Activated CD4-positive, CD25-positive, alpha-beta regulatory T cell treated with anti-CD3 and anti-CD28 coated beads, Interleukin-2, amount 50 U/mL, for 24 hours (primary cell): ENCODE measurements at places on chromosomes 3 and 15.

DNA sequence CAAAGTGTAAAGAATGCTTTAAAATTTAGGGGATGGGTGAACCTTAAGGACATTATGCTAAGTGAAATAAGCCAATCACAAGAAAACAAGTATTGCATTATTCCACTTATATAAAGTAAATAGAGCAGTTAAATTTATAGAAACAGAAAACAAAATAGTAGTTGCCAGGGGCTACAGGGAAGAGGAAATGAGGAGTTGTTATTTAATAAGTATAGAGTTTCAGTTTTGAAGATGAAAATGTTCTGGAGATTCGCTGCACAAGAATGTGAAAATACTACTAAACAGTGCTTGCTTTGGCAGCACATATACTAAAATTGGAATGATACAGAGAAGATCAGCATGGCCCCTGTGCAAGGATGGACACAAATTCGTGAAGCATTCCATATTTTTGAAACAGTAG lies 32.0 kb downstream of the DNAH12 start:
- no peak for ATAC-seq

DNA sequence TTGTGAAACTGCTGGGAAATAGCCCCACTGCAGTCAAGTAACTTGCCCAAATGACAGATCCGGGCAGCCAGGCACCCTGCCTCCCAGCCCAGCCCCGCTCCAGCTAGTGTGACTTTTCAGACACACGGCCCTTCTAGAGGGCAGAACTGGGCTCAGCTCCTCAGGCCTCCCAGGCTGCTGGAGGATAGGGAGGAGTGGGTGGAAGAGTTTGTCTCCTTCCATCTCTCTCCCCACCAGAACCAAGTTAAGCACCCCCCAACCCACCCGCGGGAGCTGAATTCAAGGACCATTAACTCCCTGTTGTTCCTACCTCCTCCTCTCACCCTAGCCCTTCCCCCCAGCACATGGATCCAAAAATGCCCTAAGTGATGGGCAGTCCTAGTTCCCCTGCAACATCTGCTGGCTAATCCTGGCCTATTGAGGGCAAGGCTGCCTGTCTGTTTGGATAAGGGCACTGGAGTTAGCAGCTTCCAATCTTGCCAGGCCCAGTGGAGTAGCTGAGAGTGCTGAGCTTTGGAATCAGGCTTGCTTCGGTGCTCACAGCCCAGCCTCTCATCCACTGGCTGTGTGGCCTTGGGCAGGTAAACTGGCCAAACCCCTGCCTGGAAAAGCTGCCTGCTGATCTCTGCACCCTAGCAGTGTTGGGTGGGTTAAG lies 3.1 kb downstream of the CCDC33 start:
- no peak for ATAC-seq

- no peak for ATAC-seq
Measured at GRCh38 chr15:94042180-94042928, 189.0 kb upstream of the MCTP2 start.

DNA sequence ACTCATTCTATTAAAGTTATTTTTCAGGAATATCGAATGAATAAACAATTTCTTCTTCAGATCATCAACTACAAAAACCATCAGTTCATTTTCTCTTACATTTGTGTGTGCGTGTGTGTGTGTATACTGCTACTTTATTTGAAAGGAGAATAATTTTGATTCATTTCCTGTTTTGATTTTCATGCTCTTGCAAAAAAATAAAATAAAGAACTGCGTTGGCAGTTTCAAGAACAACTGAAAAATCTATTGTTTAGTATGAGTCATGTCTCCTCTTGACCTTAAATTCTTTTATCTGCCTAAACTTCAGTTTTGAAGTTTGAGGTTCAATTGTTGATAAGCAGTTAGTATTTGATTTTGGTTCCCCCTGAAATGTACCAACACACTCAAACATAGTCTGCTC lies 540.8 kb downstream of the FGF12 start:
- no peak for ATAC-seq

- ATAC-seq: no peak
Measured at GRCh38 chr3:118960876-118961450, 73.7 kb downstream of the IGSF11 start.

DNA sequence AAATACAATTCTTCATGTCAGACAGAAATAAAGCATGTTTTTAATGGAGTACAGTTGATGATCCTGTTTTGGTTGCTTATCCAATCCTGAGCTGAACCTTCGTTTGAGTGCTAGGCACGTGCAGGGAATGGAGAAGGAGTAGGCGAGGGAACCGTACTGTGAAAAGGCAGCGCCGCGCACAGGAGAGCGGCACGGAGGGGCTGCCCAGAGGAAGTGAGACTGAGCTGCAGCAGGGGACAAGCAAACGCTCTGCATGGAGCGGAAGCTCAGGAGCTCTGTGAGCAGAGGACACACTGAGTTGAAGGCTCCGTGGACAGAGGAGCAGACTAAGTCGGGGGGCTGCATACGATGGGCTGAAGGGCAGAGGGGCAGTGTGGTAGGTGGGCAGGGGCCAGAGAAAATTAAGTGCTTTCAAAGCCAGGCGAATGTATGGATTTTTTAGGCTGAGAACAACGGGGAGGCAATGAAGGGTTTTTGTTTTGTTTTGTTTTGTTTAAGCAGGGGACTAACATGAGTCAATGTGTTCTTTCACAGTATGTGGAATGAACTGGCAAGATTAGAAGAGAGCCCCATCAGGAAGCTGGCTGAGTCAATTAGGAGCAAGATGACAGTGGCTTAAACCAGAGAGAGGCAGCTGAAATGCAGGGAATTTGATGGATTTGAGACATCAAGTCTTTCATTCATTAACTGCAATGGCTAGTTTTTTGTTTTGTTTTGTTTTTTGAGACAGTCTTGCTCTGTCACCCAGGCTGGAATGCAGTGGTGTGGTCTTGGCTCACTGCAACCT lies 23.8 kb upstream of the TM2D3 start:
- no peak for ATAC-seq

- ATAC-seq: no peak
Measured at GRCh38 chr15:87902772-87903426, 353.6 kb downstream of the NTRK3 start.

DNA sequence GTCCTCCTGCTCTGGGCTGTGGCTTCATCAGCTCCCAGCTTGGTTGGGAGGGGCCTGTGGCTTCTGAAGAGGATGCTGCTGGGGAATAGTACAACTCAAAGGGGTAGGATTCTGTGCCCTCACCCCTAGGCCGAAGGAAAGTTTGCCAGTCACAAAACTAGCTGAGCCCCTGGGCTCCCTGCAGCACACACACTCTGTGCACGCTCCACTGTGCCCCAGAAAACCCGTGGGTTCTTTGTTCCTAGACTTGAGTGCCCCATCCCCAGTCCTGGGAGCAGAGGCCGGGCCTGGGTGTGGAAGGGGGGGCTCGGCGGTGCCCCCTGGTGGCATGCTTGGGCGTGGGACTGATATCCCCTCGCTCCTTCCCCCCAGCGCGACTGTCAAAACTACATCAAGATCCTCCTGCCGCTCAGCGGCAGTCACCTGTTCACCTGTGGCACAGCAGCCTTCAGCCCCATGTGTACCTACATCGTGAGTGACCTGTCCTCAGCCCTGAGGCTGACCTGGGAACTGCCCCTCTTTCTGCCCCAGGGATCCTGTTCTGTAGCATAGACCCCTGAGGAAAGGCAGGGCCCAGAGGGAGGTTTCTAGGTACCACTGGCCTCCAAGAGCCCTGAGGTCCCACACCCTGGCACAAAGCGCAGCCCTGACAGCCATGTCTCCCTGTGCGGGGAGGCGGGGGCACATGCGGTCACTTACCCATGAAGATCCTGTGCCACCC lies 14.2 kb downstream of the CIB1 start:
- ATAC-seq: peak; percentile 68

- ATAC-seq: no peak
Measured at GRCh38 chr15:74320352-74321247, 46.8 kb downstream of the CYP11A1 start.

DNA sequence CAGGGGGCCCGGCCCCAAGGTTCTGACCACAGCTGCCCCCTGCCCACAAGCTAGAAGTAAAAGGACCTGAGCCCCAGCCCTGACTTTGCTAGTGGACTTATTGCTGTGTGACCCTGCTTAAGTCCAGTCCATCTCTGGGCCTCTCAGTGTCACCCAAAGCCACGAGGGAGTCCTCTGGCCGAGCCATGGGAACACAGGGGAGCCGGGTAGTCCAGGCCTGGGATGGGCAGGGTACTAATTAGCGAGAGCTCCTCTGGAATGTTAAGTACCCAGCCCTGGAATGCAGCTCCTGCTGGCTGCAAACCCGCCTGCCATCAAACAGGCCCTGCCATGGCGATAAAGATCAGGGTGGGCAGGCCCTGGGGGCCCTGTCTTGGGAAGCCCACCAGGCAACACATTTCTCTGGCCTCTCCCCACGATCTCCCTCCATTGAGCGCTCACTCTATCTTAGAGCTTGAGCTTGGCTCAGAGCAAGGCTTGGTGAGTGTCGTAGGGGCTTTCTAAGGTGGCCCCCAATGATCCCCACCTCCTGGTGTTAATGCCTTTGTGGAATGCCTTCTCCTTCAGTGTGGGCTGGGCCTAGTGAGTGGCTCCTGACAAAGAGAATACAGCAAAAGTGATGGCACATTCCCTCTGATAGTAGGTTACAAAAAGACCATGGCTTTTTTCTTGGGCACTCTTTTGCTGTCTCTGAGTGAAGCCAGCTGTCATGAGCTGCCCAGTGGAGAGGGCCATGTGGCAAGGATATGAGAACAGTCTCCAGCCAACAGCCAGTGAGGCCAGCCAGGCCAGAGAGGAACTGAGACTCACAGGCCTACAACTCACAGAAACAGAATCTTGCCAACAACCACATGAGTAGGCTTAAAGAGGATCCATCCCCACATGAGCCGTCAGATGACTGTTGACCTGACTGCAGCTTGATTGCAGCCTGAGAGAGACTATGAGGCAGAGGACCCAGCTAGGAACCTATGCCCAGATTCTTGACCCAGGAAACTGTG lies 133.1 kb downstream of the SMAD6 start:
- ATAC-seq: no peak

DNA sequence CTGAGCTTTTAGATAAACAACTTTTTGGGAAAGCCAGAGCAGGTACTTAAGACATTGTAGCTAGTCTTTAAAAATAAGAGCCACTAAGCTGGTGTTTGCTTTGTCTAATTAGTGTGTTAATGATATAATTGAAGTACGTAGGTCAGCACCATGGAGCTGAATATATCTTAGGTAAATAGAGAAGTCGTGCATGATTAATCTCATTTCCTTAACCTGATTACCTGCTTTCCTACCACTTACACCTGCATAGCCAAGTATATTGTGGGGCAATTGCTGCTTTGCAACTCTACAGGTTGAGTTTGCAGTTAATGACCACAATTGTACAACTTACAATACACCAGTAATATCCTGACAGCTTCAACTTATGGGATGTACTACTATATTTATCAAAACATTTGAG lies 17.6 kb upstream of the TOPAZ1 start:
- ATAC-seq: no peak

DNA sequence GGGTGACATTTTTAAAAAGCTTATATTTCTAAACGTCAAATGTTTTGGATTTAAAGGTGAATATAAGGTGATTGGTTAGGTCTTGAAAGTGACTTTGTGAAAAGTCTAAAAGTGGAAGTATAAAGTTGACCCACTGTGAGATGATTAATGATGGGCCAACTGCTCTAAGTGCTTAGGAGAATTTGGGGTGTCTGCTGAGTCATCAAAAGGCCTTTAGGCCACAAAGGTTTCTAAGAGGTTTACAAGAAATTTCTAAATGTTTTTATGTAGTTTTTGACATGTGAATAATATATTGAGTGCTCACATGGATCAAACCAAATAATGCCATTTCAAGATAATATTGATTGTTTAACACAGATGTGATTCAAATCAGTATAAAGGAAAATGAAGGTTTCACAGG lies 39.2 kb upstream of the SLC2A2 start:
- no peak for ATAC-seq

- no peak for ATAC-seq
Measured at GRCh38 chr15:56760186-56760585, 26.9 kb upstream of the ZNF280D start.

GRCh38 chr15:40764629-40765103 lies 798 bp downstream of the GCHFR start:
- no peak for ATAC-seq

DNA sequence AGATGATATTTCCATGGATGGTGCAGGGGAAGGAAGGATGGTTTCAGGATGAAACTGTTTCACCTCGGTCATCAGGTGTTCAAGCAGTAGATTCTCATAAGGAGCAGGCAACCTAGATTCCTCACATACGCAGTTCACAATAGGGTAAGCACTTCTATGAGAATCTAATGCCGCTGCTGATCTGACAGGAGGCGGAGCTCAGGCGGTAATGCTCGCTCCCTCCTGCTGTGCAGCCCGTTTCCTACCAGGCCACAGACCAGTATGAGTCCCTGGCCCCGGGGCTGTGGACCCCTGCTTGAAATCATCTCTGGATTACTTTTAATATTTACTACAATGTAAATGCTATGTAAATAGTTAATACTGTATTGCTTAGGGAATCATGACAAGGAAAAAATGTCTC lies 241.8 kb downstream of the ROBO2 start:
- ATAC-seq: no peak

DNA sequence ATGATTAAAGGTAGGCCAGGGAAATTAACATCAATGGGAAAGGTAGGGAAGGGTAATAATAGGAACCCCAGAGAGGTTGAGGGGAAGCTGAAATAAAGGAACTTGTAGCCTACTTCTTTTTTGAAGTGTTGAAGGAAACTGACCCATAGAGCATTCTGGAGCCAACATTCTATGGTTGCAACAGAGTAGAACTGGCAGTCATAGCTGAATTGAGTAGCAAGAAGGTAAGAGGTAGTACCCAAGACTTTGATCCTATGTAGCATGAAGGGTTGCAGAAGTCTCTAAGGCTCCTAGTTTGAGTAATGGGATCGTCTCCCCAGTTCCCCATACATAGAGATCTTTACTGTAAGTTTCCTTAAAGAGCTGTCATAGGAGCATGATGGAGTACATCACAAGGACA lies 7.4 kb upstream of the ZNF774 start:
- ATAC-seq: no peak

GRCh38 chr15:83472797-83473196 lies 25.7 kb downstream of the SH3GL3 start:
- ATAC-seq: no peak

DNA sequence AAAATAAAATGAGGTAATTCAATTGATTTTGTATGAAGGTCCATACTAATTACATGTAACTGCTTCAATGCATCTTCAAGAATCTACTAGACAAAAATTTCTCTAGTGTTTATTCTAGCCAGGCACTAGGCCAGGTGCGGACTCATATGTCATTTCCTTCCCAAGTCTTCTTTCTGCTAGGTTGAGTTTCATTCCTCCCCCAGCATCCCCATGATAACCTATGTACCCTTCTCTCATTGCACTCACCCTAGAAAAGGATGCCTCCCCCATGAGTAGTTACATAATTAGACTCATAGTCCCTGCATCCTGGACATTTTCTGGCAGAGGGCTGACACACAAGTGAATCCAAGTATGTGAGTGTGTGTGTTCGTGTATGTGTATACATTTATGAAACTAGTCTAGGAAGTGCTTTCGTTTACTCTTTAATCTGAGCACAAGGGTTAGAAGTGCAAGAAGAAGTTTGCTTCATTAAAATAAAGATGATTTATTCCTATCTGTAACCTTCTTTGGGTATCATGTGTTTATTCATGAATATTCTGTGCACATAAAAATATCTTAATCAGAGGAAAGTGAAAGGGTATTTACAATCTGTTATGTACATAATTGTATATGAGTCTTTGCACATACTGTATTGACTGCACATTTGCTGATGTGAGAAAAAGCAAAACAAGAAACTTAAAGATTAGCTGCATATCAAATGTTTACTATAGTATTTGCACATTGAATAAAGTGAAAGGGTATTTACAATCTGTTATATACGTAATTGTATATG lies 585.6 kb upstream of the ZNF717 start:
- no peak for ATAC-seq

- ATAC-seq: no peak
Measured at GRCh38 chr3:108013141-108014055, 77.4 kb downstream of the CD47 start.
